ENCODE measurements at places on chromosomes 12 and 14.

DNA sequence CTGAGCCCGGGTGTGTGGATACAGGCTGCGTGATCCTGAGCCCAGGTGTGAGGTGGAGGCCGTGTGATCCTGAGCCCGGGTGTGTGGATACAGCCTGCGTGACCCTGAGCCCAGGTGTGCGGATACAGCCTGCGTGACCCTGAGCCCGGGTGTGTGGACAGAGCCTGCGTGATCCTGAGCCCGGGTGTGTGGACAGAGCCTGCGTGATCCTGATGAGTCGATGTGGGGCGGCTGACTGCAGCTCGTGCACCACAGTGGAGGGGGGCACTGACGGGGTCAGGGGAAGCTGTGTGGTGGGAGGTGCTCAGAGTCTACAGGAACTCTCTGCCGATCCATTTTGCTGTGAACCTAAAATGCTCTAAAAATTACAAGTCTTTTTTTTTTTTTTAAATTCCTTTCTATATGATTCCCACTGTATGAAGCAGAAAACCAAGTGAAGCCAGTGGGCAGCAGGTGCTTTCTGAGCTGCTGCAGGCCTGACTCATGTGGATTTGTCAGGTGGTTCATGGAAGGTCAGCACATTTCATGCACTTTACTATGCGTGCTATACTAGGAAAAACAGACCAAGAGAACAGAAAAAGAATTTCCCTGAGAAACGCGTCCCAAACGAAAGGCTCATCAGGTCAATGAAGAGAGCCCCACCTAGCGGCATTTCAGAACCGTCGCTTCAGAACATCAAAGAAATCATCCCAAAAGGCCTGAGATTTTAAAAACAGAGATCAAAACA, 19.3 kb downstream of the BRF1 start:
- DNase-seq, result no peak

DNA sequence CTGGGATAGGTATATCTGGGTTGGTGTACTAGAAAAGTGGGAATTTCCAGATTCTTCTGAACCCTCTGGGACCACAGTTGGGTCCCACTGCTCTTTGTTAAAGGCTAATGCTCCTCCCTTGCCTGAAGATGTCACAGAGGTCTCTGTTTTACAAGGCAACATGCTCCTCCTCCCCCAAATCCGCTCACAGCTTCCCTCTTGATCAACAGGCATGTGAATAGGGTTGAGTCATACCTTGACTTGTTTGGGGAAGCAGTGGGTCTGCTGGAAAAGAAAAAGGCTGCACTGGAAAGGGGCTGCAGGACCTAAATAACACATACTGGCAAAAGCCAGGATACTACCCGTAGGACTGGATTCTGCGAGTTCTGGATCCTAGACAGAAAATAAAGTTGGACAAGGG, 165.4 kb upstream of the TMEM260 start:
- DNase-seq, result no peak

DNA sequence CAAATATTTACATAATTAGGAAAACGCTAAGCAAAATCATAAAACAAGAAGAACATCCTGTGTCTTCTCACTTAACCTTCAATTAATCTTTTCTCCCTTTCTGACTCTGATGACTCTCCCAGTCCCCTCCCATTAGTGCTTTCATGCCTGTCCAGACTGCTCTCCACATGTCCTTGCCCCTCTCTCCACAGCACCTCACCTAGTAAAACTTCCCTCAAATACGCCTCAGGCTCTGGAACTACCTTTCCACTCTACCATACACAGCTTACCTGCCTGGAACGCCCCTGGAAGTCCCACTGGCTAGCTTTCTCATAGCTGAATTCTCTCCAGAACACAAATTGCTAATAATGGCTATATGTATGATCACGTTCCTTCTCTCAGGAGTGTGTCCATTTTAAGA, 44.7 kb downstream of the SLC5A8 start:
- DNase-seq, result no peak

GRCh38 chr12:61530456-61530855, 729.7 kb upstream of the USP15 start:
- no peak for DNase-seq

- DNase-seq, result no peak
Observed at GRCh38 chr12:111757361-111758119, 9.2 kb upstream of the ALDH2 start.

DNA sequence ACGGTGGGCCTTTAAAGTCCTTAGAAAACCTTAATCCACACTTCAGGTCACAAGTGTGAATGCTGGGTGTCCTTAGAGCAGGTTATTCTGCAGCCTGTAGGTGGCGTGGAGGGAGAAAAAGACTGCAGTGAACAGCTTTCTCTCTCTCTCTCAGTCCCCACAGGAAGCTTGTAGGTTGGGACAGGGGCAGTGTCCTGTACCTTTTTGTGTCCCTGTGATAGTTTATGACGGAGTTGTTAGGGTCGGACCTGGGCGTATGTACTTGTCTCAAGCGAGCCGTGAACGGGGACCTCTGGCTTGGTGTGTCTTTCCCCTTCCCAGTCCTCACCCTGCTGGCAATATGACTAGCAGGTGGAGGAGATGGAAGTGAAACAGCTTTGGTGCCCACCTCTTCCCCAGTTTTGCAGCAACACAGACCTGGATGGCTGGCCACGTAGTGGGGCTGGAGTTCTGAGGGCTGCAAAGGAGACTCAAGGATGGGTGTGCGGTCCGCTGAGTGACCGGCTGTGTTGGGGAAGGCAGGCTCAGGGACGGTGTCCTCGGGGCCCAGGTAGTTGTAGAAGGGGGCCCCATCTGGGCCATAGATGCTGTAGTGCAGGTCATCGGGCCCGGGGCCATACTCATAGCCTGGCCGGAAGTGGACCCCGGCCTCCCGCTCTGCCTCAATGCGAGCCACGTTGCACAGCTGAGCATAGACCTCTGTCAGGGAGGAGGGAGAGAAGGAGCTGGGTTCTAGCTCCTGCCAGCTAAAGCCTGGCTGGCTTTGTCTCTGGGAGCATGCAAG, 8.9 kb downstream of the ISCA2 start:
- DNase-seq, result no peak

DNA sequence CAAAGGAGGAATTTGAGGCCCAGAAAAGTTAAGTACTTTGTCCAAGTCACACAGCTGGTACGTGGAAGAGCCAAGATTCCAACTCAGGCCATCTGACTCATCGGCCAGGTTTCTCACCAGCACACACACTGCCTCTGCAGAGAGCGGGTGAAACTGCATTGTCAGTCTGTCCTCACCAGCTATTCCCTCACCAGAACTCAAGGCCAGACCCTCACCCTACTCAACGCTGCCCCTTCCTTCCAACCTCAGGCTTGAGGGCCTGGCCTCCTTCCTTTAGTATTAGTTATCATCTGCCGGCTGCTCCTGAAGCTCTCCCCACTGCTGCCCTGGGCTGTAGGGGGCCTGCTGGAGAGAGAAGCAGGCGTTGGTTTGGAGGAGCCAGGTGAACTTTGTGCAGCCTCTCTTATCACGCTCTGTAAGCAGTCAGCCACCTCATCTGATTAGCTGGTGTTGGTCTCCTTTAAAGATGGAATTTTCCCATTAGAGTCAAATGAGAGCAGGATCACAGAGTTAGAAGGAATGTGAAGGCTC, 16.6 kb upstream of the PLEK2 start:
- DNase-seq, result no peak

DNA sequence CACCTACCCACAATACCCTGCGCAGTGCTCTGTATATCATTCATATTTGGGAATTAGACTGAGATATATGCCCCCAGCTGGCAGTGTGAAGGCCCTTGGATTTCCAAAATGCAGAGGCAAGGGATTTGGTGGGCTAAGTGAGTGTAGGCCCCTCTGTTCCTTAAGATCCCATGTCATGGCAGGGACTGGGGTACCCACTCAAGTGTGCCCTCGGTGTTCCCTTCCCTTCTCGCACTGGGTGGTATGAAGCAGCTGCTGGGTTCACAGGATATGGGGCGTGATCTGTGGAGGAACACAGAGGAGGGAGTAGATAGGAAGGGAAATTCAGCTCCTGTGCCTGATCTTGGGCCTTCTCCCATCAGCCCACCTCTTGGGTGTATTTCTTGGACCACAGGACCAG, 63.1 kb upstream of the VASH1 start:
- no peak for DNase-seq

- DNase-seq, result no peak
Observed at GRCh38 chr12:1972260-1972659, 32.0 kb downstream of the DCP1B start.

GRCh38 chr12:53201639-53202038, 5.4 kb downstream of the ITGB7 start:
- no peak for DNase-seq

DNA sequence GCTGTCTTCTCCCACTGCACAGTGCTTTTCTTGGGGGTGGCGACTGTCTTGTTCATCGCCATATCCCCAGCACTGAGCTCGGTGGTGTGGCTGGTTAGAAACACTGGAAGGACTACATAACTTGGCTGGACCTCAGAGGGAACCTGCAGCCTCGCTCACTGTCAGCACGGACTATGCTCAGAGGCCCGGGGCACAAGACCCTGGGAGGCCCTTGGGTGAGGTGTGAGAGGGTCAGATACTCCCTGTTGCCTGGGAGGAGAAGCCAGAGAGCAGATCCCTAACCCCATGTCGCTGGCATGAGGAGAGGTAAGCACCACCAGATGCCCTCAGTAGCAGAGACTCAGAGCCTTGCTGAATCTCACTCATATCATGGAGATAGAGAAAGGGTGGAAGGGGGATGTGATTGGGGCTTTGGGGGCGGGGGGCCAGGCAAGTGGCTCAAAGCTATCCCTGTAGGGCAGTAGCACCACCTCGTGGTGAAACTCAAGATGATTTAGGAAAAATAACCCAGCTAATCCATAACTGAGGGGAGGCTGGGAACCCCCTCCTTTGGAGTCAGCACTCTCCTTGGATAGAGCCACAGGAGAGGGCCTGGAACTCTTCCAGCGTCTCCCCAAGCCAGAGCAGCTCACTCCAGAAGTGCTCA, 18.7 kb upstream of the HDAC7 start:
- no peak for DNase-seq

GRCh38 chr14:102490456-102490855, 19.1 kb downstream of the ANKRD9 start:
- no peak for DNase-seq

DNA sequence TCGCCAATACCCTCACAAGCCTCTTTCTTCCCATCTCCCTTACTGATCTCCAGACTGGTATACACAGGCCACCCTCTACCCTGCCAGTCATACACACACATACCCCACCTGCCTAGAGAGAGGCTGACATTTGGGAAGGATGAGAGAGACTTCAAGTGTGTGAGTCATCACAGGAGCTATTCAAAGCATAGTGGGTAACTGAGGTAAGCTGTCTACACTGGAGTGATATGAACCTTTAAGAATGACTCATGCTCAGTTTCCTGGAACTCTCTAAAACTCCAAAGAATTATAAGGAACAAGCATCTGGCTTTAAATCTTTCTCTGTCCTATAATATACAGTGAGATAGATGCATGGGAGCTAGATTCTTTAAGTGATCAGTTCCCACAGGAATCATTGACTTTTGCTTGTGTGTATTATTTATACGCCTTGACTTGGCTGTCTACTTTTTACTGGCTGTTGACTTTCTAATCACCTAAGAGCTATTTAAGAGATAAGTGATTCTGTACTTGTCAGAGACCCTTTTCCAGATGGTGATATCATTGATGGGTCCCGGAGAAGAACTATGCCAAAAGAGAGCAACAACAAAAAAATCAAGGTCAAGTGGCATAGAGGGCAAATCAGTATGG, 5.8 kb downstream of the IGF1 start:
- DNase-seq, result no peak

- DNase-seq, result no peak
Observed at GRCh38 chr12:28883406-28883997, 265.6 kb upstream of the FAR2 start.

- DNase-seq, result no peak
Observed at GRCh38 chr12:121969726-121970125, 51.3 kb downstream of the CFAP251 start.

- no peak for DNase-seq
Observed at GRCh38 chr12:119910586-119910985, 33.5 kb upstream of the CIT start.

GRCh38 chr12:100184549-100185145, 16.0 kb upstream of the ACTR6 start:
- no peak for DNase-seq

DNA sequence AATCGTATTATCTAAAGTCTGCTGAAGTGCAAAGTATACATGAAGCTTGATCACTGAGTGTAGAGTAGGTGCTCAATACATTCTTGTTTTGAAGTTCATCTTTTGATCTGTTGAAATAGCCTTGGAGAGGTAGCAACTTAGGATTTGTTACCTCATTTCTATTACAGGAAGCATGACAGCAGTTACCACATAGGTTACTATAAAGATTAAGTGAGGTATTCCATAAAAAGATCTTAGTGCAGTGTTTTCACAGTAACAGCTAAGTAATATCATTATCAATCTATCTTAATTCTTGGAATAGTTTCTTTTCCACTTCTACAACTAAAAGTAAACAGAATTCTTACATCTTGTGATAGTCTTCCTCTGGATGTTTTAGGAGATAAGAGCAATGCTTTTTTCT, 50.9 kb downstream of the BTBD7 start:
- DNase-seq, result no peak

GRCh38 chr12:90729736-90730135, 225.2 kb downstream of the CCER1 start:
- no peak for DNase-seq

- DNase-seq, result no peak
Observed at GRCh38 chr12:117692512-117692911, 276.3 kb downstream of the KSR2 start.

DNA sequence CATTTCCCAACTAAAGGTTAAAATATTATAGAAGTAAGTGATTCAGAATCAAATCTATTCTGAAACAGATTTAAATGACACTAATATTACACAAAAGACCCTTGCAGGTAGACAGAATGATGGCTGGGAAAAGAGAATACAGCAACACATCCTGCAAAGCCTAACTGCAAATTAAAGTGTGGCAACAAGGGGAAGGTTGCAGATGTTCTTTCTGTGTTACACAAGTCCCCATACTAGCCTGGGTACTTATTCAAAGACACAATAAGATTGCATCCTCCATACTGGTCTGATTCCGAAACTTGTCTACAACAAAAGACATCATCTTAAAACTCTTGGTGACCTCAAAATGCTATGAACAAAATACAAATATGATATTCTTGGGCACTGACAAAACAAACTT, 50.5 kb downstream of the R3HDM2 start:
- no peak for DNase-seq

- DNase-seq, result no peak
Observed at GRCh38 chr12:24281341-24281740, 331.9 kb upstream of the SOX5 start.

All from esophagus squamous epithelium (tissue), 5 donors.